GM23248 (cell line): ENCODE measurements at places on chromosomes 16 and 17.

- DNase-seq, result peak; percentile 64
Measured at GRCh38 chr16:678858-679813, 1.1 kb upstream of the STUB1 start.

GRCh38 chr17:13002761-13003453, 14.9 kb downstream of the ELAC2 start:
- DNase-seq, result peak; percentile 81

DNA sequence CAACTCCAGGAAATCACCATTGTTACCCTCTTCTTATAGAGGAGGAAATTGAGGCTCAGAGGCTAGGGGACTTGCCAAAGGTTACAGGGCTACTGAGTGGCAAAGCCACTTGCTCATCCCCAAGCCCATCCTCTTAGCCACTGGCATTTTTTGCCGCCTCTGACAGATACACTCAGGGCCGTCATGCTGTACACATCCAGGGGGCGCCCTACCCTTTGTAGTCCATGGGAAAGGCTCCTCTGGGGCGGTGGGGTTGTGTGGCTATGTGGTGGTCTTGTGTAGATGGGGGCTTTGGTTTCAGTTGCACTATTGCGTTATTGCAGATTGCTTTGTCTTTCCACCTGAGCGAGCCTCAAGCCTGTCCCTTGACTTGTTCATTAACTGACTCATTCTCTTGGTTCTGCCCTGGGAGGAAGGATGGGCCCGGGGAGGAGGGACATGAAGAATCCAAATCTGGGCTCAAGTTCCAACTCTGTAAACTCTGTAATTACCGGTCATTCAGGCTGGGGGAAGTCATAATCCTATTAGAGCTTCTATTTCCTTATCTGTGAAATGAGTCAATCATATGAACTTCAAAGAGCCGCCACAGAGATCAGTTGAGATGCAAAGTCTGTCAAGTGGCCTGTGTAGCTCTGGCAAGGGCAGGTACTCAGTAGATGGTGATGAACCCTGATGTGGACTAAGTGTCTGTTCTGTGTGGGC, 2.8 kb downstream of the NOS2 start:
- DNase-seq, result no peak

DNA sequence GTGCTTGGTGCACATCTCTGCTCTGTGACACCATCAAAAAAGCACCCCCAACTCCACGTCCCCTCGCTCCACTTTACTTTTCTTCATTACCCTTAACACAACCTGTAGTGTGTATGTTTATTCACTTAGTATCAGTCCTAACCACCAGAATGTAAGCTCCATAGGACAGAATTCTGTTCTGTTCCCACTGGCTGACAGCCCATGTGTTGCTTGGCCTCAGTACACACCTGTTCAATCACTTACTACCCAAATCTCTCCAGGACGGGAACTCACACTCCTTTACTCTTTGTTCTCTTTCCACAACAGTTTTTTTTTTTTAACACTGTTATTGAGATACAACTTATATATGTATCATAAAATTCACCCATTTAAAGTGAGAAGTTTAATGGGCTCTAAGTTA, 119.6 kb downstream of the MAF start:
- DNase-seq, result no peak

GRCh38 chr17:17736205-17737183, 55.2 kb downstream of the RAI1 start:
- no peak for DNase-seq

- peak; percentile 23 for DNase-seq
Measured at GRCh38 chr17:44842748-44843147, 4.9 kb upstream of the HIGD1B start.

DNA sequence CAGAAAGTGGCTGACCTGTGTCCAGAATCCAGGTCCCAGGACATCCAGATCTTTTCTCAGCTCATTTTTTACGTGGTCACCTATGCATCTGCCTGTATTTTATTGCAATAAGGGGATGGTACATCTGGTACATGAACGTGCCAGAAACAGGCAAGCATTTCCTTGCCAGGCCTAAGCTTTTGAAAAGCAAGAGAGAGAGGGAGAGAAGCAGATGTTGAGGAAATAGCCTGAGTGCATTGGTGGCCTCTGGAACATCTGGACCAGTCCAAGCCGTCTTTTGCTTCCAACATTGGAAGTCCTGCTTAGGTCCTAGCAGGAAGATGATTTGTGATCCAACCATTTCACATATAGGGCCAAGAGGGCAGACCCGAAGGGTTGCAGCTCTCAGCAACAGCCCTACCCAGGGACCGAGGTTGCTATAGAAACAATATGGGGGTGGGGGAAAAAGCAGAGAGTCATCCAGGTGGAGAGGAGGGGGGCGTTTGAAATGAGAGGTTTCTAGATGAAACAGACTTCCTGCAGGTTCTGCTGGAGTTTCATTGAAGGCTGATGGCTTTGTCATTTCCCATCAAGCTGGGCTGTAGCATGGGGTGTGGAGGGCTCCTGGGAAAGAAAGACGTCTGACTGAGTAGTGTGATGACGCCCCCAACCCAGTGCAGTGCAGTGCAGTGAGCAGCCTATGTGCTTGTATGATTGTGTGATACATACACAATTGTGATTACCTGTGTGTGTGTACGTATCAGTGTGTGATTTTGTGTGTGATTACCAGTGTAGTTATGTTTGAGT, 61.6 kb downstream of the SHISA6 start:
- DNase-seq, result no peak

GRCh38 chr17:2551928-2552327, 40.2 kb upstream of the METTL16 start:
- no peak for DNase-seq

GRCh38 chr17:78806451-78806850, 24.4 kb upstream of the CYTH1 start:
- DNase-seq, result no peak

- DNase-seq, result peak; percentile 65
Measured at GRCh38 chr17:63973930-63974593, 1.3 kb upstream of the SCN4A start.

DNA sequence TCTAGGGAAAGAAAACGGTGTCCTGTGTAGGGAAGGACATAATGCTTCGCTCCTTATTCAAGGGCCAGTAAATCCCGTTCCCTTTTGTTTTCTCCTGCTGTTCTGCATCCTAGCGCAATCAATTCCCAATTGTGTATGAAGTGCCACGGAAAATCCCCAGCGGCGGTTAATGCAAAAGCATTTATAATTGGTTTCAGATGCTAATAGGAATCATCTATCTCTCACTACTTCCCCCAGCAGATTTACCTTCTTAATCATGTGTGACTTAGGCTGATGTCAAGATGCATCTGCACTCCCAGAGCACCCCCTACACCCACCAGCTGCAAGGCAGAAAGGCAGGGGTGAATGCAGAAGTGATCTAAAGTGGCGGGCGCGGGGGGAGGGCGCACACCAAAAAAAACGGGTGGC, 32.7 kb upstream of the SSTR2 start:
- DNase-seq, result no peak

- no peak for DNase-seq
Measured at GRCh38 chr16:14196539-14196938, 125.4 kb downstream of the MRTFB start.

DNA sequence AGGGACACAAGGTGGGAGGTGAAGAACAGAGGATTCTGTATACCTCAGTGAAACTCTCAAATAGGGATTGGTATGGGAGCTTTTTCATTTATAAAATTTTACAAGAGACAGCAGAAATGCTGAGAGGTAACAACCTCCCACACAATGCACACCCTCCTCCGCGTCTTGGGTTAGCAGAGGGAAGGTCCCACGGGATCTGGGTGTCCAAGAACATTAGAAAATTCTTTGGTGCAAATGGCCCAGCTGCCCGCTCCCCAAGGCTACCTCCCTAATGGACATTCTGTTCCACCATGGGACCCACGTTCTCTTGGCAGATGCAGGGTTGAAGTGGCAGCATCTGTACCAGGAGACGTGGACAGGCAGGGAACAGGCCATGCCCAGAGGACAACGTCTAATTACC, 22.5 kb downstream of the GPR139 start:
- DNase-seq, result no peak
